ENCODE measurements at places on chromosomes 5 and 9.
A peak's percentile ranks its signal among the peaks of the same experiment; 100 is the strongest.

DNA sequence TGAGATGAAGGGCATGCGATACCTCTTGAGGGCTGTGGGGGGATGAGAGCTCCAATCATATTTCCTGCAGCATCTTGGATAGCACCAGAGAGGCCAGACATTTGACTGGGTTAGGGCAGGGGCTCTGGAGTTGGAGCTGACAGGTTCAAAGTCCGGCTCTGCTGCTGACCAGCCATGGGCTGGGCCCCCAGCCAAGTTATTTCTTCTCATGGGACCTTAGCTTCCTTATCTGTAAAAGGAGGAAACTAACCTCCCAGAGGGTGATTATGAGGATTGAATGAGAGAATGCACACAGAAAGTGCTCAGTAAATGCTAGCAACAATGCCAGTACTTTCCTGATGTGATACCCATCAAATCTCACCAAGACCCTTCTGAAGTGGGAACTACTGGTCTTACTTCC, 65.2 kb upstream of the SLC25A51 start:
- DNase-seq = no peak

- DNase-seq = no peak
Observed at GRCh38 chr9:9997585-9997984, 615.2 kb downstream of the PTPRD start.

GRCh38 chr5:39283231-39283818, 64.0 kb upstream of the FYB1 start:
- peak; percentile 54 for DNase-seq

DNA sequence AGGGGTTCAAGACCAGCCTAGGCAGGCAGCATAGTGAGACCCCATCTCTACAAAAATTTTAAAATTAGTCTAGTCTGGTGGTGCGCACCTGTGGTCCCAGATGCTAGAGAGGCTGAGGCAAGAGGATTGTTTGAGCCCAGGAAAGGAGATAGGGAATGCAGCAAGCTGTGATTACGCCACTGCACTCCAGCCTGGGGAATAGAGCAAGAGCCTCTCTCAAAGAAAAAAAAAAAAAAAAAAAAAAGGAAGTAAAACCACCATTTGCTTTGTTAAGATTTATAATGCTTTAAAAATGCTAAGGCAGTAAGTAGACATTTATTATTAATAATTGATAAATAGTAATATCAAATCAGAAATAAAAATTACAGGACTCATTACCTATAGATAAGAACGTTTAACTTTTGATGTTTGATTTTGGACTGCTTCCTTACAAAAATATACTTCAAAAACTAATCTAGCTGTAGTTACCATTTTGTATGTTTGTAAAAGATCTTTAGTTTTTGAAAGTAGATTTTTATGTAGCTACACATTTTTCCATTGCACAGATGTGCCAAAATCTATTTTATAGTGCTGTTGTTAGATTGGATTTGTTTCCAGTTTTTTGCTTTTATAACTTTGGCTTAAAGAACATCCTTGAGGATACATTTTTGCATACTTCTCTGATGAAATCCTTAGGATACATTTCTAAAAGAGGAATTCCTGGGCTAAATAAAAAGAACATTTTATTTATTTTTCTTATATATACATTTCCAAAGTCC, 86.4 kb downstream of the INIP start:
- no peak for DNase-seq

DNA sequence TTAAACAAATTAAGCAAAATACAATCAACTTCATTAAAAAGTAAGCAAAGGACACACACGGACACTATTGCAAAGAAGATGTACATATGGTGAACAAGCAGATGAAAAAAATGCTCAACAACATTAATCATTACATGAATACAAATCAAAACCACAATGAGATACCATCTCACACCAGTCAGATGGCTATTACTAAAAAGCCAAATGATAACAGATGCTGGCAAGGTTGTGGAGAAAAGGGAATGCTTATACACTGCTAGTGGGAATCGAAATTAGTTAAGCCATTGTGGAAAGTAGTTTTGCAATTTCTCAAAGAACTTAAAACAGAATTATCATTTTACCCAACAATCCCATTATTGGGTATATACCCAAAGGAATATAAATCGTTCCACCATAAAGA, 636.2 kb upstream of the ST8SIA4 start:
- no peak for DNase-seq

DNA sequence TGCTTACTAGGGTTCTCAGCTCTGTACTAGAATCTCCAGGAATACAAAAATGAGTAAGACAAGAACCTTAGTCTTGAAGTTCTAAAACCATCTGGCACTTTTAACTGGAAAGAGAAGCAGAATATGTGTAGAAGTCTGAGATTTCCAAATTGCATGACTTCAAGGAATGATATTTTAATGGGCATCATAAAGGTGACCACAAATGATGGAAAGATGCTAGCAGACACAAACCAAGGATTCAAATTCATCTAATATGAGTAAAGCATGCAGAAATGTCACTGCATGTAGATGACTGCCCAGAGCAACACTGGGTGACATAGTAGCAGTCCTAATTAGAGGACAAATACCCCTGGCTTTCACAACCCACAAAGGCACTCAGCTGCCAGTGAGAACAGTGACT, 117.2 kb downstream of the RPS23 start:
- DNase-seq = no peak

DNA sequence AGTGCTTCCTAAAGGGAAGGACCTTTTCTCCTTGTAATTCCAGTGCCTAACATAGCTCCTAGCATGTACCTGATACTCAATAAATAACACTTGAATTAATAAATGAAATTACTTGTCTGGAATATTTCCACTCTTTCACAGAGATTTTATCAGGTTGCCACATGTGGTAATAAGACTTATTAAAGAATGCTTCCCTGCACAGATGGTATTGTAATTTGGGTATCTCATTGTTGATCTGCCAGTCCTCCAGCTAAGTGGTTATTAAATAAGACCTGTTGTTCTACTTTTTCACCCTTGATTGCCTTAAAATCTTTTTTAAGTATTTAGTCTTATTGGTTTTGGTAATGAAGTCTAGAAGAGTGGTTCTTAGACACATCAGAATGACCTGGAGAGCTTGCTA, 28.1 kb upstream of the CETN3 start:
- no peak for DNase-seq

DNA sequence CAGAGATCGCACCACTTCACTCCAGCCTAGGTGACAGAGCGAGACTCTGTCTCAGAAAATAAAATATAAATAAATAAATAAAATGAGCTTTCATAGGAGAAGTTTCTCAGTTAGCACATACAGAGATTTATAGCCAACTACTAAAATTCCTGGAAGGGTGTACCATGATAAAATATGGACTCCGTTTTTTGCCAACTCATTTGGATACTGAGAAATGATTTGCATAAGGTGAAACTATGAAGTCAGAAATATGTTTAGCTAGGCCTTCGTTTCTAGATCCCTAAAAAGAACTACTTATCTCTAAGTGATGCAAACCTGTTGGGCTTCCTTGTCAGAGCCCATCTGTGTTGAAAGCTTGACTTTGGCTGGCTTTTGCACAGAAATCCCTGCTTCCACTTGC, 56.9 kb upstream of the SLC1A1 start:
- no peak for DNase-seq

DNA sequence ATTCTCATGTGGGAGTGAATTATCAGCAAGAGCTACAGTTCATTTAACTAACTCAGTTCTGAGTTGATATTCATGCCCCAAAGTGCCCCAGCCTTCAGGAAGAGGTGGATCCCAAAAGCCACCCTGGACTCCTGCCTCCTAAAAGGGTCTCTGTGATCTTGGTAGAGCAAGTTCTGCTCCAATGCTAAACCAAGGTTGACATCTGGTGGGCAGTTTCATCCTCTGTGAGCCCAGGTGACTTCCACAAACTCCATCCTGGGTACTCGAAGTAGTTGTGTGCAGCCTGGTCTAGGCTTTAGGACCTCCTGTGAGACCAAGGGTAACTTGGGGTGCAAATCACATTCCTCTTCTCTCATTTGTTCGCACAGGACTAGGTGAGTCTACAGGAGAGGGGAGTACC, 816.8 kb downstream of the MTRR start:
- no peak for DNase-seq

- DNase-seq = no peak
Observed at GRCh38 chr5:139915266-139915665, 119.7 kb downstream of the PSD2 start.

Data from CD4-positive, alpha-beta T cell treated with Interferon gamma for 1 hour (primary cell).